ENCODE measurements at places on chromosomes 7 and 10.

- DNase-seq = no peak
Measured at GRCh38 chr10:121131426-121132265, 280.5 kb downstream of the WDR11 start.

DNA sequence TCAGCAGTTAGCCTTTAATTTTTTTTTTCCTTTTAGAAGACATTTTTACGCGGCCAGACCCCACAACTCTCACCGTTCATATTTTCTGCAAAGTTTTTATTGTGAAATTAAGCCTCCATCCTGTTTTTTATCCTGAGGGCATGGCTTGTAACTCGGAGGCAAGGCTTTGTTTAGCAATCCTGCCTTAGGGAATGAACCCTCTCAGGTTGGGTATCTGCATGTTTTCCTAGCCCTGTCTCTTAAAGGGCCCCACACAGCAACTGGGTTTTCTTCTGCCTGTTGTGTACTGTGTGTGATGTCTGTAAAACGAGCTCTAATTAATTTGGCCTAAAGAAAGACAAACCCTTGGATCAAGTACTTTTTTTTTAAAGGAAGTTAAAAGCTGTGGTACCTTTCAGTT lies 130.2 kb upstream of the COBL start:
- no peak for DNase-seq

- DNase-seq = no peak
Measured at GRCh38 chr7:46990761-46991160, 591.1 kb downstream of the TNS3 start.

DNA sequence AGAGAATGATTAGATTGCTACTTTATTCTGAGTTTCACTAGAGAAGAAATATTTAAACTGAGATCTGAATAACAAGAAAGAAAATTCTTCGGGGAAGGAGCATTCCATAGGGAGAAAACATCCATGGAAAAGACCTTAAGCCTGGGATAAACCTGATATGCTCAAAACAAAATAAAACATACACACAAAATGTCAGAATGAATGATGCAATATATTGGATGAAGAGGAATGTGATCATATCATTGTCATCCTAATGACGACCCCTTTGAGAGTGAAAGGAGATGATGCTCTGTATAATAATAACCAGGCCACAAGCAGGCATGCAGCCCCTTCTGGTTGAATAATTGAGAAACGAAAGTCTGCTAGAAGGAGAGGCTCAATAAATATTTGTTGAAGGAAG lies 882.4 kb downstream of the NRG3 start:
- DNase-seq = no peak

GRCh38 chr7:12031638-12032037 lies 179.5 kb upstream of the TMEM106B start:
- DNase-seq = no peak

DNA sequence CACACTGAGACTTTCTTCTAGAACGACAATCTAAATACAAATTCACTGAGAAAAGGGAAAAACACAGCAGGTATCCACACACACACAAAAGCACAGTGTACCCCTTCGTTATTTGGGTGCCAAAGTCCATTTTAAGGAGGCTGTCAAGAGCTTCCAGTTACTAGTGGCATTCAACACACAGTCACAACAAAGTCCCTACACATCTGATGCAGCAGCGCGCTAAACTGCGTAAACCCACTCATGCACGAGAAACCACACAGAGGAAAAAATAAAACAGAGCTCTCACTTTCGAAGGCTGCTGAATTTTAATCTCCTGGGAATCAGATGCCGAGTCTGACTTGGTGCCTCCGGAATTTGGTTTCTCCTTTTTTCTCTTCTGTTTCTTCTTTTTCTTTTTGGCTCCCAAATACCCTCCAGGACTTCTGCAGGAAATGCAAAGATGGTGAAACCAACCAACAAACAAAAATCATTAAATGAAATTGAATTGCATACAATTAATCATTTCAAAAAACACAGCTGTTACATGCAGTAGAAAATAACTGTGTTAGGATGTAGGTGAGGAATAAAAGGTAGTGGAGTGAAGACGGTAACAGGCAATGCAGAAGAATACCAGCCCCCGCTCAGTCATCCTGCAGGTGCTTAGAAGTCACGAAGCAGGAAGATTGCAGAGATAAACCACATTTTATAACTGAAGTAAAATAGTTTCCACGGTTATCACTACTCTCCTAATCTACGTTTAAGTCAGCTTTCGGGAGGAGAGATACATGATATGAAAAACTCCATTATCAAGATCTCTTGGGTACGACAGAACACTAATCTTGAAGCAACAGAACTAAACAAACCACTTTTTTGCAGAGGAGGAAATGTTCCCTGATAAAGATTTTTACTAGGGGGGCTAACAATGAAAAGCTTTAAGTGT lies 27.1 kb downstream of the NMT2 start:
- DNase-seq = no peak

DNA sequence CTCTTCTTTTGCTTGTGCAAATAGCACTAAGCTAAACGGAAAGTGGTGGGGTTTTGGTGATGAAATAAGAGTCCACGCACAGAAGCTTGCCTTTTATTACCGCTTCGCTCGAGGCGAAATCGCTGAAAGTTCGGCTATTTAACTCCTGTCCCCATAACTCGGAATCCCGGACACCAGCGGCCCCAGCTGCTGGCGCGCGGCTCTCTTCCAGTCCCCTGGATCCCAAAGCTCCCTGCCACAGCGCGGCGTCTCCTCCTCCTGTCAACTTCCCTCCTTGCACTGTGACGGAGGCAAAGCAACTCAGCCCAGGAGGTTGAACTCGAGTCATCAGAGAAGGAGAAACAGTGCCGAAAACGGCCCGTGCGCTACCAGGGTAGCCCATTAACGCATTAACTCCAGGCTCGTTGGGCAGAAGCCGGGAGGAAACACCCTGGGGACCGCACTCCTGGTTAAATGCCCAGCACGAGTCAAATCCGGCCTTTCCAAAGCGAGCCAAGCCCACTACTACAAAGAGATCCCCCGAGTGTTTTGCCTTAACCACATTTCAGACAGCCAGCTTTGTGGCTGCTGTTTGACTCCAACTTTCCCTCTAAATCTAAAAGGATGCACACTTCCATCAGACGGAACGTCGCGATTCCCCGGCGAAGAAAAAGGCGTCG lies 1.3 kb downstream of the SEMA3D start:
- DNase-seq = no peak

GRCh38 chr10:103967448-103968071 lies 620 bp downstream of the SLK start:
- DNase-seq = peak; percentile 11

GRCh38 chr7:80729591-80730320 lies 91.3 kb downstream of the CD36 start:
- DNase-seq = no peak

DNA sequence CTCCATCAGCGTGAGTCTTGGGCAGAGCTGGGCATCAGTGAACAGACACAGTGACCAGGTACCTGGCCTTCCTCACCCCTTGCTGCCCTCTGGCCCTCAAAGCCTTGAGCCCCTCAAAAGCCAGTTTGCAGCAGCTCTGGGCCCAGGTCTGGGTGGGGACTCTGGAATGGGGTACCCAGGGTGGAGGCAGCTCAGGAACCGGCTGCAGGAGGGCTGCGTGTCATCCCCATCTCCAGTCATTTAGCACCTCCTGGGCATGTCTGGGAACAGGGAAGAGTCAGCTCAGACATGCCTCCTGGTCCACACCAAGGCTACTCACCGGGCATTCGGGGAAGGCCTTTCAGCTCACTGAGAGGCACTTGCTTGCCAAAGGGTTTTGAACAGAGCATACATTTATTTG lies 503.3 kb downstream of the TCERG1L start:
- no peak for DNase-seq

- no peak for DNase-seq
Measured at GRCh38 chr7:101146-102046, 91.0 kb upstream of the FAM20C start.

GRCh38 chr7:23268167-23268566 lies 21.6 kb downstream of the GPNMB start:
- no peak for DNase-seq

- DNase-seq = no peak
Measured at GRCh38 chr10:95388539-95388938, 97.7 kb upstream of the PDLIM1 start.

- no peak for DNase-seq
Measured at GRCh38 chr7:113521468-113521867, 397.3 kb downstream of the PPP1R3A start.

DNA sequence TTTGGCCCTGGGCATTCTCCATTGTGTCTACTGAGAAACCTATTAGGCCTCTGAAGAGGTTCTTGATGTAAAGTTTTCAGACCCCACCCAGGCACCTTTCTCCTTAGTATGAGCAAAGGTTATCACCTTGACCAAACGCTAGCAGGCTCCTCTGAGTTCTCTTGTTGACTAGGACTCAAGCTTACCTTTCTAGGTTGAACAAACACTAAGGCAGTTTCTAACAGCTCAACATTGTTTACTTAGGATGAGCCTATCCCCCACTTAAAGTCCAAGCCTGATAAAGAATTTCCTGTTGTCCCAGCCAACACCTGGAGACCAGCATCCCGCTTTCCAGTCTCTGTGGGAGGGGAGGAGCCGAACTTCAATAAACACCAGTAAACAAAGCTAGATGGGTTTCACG lies 26.3 kb upstream of the ITGB8 start:
- no peak for DNase-seq

DNA sequence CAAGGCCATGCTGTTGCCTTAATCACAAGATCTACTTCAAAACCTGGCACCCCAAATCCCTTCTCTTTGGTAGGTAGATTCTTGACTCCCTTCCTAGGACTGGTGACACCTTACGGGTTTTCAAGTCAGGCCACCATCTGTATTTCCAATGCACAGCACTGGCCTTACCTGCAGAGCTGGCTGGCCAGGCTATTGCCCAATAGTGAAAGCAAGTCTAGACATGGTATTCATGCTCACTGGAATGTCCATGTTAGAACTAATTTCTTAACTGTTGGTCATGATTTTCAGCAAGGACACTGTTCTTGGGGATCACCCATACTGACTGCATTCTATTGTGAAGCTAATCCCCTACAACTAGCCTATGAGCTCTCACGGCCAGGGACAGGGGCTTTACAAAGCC lies 313.1 kb upstream of the RNF32 start:
- no peak for DNase-seq

- DNase-seq = no peak
Measured at GRCh38 chr10:54009672-54010071, 791.4 kb downstream of the PCDH15 start.

- no peak for DNase-seq
Measured at GRCh38 chr7:12674053-12674452, 13.4 kb upstream of the ARL4A start.

DNA sequence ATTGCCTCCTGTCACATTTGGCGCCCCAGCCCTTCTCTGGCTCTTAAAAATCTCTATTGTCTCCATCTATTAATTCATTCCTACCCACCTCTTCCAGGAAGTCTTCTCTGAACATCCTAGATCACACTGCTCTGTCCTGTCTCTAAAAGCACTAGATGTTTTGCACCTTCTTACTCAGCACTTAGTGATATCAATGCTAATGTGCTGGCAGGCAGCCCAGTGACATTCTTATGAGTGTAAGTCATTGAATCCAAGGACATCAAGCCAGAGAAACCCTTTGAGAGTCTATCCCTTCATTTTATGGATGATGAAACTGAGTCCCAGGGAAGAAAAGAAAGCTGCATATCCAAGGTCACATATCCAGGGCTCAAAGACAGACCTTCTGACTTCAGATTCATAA lies 48.3 kb upstream of the PAX2 start:
- DNase-seq = no peak

- DNase-seq = no peak
Measured at GRCh38 chr7:116232350-116232749, 22.0 kb downstream of the TES start.

- no peak for DNase-seq
Measured at GRCh38 chr10:128633864-128634540, 507.8 kb upstream of the MKI67 start.

DNA sequence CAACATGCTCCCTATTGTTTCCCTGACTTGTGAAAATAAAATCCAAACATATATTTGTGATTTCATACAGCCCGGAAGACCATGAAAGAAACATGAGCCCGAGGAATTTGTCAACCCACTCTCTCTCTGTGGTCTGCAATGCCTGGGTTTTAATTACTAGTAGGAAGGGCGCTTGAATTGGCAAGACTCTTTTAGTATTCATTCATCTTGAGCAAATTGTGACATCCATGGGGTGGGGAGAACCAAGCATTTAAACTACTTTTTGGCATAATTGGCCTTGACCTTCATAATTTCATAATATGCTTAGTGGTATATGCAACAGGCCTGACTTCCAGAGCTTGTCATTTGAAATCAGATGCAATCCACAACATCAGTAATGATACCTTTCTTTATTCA lies 142.4 kb upstream of the BMPER start:
- DNase-seq = no peak

DNA sequence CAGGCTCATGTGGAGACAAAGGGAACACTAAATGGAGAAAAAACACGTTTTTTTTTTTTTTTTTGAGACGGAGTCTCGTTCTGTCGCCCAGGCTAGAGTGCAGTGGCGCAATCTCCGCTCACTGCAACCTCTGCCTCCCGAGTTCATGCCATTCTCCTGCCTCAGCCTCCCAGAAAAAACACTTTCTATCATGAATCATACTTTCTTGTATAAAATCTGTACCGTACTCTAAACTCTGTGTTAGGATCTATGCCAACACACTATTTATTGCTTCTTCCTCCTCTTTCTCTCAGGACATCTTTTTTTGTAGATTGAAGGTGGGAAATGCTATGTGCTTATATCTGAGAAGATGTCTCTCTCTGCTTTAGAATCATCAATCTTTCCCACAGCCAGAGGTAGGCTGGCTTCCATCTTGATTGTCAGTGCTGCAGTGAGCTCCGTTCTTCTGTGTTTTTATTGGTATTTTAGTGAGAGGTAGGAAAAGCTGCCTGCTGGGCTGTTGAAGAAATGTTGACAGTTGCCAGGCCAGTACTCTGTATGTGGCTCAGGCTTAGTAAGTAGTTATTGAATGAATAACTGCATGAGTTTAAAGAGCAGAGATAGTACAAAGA lies 101.1 kb downstream of the GPR85 start:
- no peak for DNase-seq

DNA sequence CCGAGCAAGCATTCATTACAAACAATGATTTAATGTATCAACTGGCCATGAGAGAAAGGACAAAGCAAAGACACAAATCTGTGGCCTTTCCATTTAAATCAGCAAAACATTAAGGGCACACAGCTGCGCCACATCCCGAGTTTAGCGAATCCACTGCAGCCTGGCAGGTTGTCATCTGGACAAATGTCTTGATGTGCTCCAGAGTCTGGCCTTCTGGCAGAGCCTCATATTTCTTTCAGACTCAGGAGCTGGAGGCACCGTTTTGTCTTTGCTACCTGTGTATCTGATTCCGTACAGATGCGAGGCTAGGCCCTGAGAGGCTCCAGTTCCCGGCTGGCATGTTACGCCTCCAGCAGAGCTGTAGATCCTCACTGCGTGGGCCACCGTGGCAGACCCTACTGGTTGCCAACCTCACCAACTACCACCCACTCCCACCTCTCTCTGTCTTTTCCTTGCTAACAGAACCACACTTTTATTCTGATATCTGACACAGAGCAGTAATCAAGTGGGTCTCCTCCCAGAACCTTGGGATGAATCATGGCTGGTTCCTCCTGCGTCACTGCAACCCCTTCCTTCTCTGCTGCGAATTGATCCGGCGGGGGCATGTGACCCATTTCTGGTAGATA lies 40.9 kb upstream of the EFCAB10 start:
- no peak for DNase-seq
